Left kidney (tissue), 8 donors: ENCODE measurements at places on chromosomes 3 and 15. TPM values are rescaled to one million over a fixed set of nuclear protein-coding genes. Genes with fewer than 3 reads are reported as not detected.
A peak's percentile ranks its signal among the peaks of the same experiment; 100 is the strongest.

- DNase-seq: no peak
Observed at GRCh38 chr15:57367556-57367955, 8.7 kb upstream of the CGNL1 start.

Gene C3orf85
- 17.9 TPM for polyA plus RNA-seq

GRCh38 chr15:87477737-87478686, 778.5 kb downstream of the NTRK3 start:
- DNase-seq: peak; percentile 75

Gene ARGFX
- not detected for polyA plus RNA-seq

DNA sequence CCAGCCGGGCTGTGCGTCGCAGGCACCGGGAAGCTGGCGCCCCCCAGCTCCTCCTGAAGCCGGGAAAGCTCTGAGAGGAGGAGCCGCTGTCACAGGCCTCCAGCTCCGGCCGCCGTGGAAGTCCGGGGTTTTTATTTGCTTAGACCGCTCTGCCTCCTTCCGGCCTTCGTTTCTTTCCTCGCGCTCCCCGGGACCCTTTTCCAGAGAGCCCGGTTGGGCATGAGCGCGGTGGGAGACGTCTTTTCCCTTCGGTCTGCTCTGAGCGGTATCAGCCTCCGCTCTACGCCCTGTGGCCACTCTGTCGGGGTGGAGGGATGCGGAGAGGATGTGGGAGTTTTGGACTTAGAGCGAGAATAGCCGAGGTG, 559 bp downstream of the SENP5 start:
- DNase-seq: peak; percentile 12

Gene PLXNB1
- 222 TPM for polyA plus RNA-seq

DNA sequence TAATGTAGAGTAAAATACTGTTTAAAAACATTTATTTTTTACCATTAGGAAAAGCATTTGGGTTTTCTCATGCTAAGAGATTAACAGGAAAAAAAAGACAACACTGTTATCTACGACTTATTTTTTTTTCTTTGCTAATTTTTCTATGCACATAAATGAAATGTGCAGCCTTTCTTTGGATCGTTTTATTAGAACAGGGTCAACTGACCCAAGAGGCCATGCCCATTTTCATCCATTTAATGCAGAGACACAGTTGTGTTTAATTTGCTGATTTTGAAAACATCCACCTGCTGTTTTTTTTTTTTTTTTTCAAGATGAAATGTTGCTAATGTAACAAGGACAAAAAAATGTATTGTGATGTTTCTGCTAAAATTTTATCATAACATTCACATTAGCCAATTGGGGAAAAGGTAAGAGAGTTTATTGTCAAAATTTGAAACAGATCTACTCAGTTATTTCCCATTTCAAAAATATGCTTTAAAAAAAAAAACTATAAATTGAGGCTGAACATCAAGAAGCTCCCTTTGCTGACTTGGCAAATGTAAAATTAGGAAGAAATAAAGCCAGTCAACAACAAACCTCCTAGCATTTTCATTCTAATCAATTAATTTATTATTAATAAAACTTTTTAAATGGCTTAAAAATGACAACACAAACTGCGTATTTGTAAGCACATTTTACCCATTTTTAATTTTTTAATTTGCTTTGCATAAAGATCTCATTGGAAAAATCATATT, 485.2 kb downstream of the ROBO2 start:
- no peak for DNase-seq

DNA sequence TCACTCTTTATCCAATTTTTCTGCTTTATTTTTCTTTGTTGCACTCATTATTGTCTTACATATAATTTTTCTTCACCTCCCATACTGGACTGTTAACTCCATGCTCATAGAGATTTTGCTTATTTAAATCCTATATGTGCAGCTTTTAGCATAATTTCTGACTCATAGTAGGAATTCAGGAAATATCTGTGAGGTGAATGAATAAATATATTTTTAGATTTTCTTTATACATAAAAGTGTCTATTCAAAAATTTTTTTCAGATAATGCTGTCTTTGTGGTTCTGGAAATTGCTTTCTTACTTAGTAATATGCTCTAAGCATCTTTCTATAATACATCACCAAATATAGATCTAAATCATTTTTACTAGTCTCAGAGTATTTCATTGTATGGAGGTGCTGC, 191.8 kb upstream of the SUCLG2 start:
- no peak for DNase-seq

GRCh38 chr15:98785431-98785806, 137.1 kb downstream of the IGF1R start:
- no peak for DNase-seq

DNA sequence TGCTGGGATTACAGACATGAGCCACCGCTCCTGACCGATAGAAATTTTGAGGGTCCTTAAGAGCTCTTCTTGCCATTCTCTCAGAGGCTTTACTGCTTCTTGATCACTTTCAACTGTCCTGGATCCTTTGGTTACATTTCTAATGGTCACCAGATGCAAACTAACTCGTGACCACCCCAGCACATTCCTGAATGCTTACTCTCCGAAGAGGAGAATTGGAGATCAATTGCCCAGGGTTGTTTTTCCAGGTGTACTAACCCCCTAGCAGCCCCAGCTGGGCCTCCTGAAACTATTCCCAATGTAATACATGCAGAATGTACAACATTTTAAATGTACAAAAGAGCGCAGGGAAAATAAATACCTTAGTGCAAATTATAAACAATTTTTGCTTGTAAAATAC, 65.1 kb upstream of the TBL1XR1 start:
- no peak for DNase-seq

Gene CPB1
- polyA plus RNA-seq: 0.90 TPM

- DNase-seq: no peak
Observed at GRCh38 chr15:40650479-40650878, 44.5 kb upstream of the RAD51 start.

DNA sequence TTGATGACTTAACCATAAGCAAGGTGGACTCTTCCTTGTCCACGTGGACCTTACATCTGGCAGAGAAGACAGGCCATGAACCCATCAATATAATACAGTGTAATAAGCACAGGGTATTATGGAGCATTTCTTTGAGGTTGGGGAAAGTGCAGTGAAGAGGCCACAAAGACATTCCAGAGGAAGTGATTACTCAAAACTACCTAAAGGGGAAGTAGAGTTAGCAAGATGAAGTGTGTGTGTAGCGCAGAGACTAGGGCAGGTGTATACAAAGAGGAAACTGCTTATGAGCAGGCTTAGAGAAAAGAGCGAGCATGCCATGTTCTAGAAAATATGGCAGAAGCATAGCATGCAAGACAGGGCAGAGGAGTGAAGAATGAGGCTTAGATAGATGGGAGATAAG, 17.9 kb downstream of the CP start:
- DNase-seq: no peak

Gene CYP1A2
- polyA plus RNA-seq: 0.18 TPM

DNA sequence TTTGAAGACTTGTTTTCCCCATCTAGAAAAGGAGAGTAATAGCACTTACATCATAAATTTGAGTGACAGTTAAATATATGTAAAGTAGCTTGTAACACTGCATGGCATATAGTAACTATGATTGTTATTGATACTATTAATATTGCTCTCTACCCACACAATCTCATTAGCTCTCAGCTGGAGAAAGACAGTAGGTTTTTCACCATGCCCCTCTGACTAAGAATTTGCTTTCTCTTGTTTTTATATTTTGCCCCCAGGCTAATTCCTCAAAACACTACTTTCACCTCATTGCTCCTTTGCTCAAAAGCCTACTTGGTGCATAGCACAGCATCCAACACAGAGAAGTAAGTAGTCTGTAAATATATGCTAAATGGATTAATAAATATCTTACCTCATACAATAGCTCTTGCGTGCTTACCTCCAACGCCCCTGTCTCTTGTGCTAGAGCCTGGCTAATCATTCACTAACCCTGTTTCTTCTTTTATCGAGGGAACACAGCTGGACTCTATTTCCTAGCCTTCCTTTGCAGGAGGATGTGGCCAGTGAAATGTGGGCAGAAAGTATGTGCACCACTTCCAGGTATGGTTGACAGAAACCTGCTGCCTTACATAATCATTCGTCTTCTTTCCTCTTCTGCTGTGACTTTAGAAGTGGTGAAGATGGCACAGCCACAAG, 190.0 kb downstream of the PLCH1 start:
- DNase-seq: no peak

- no peak for DNase-seq
Observed at GRCh38 chr3:71210257-71211007, 373.1 kb downstream of the FOXP1 start.

Gene CCR9
- polyA plus RNA-seq: 0.05 TPM

- DNase-seq: no peak
Observed at GRCh38 chr15:85274315-85275050, 105.9 kb upstream of the AKAP13 start.

Gene RETNLB
- polyA plus RNA-seq: not detected

DNA sequence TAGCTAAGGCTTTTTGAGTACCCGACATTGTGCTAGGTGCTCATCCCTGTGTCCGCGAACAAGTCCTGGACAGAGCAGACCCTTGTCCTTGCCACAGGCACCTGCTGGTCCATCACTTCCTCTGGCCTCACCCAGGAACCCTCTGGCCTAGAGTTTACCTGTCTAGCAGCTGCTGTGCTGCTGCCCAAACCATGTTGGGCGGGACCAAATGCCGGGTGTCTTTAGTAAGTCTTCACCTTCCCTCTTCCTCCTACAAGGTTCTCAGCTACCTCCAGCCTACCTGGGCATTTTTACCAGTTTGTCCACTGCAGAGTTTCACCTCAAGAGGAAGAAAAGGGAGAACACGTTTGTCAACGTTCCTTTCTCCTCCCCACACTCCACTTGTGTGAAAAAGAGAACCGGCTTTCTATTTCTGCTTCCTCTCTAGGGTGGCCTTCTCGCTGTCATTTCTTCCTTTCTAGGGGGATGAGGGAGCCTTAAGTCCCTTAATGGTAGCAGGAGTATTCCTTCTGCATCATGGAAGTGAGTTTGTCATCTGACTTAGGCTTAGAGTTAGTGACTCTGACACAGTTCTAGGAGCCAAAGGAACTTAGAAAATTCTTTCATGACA, 80.4 kb upstream of the GCNT3 start:
- no peak for DNase-seq

DNA sequence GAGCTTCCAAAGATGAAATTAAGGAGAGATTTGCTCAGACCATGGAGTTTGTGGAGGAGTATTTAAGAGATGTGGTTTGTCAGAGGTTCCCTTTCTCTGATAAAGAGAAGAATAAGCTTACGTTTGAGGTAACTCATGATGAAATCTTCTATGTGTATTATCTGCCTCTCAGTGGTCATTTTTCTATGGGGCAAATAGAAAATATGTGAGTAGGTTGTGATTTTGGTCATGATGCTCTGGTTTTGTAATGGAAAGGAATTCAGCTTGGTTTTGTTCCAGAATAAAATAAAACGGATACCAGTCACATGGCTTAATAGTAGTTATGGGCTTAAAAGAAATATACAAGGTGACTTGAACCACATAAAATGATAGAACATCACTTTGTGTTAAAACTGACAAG, 181.1 kb downstream of the ITPR1 start:
- DNase-seq: no peak

Gene PLS1
- polyA plus RNA-seq: 28.9 TPM

Gene REC114
- not detected for polyA plus RNA-seq

Gene FBN1
- polyA plus RNA-seq: 98.2 TPM

- DNase-seq: no peak
Observed at GRCh38 chr3:29335943-29336342, 55.1 kb downstream of the RBMS3 start.

DNA sequence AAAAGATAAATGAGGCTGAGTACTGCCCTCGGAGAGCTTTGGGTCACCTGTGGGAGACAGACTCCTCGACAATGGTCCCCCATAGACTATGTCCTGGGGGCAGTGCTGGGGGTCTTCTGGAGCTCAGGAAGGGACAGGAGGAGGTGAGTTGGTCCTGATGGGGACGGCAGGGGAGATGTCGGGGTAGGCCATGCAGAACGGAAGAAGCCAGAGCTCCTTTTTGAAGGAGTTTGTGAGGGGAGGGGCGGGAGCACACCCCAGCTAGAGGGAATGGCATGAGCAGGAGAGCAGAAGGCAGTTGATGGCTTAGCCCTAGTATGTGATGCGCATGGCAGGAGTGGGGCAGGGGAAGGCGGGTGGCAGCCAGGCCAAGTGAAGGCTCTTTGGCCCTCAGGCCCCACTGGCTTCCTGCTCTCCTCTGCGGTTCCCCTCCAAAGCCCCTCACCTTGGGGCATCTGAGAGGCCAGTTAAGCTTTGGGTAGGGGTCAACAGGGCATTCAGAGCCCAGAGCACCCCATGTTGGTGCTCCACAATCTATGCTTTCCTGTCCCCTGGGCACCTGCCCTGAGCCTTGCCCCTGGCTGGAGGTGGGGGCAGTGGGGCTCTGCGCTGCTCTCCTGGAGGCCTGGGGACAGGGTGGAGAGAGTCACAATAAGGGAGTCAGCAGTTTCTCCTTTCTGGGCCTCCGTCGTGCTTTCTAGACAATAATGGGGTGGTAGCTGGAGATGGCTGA, 179.3 kb downstream of the SMAD6 start:
- no peak for DNase-seq

Gene SLC51B
- polyA plus RNA-seq: 8.3 TPM

DNA sequence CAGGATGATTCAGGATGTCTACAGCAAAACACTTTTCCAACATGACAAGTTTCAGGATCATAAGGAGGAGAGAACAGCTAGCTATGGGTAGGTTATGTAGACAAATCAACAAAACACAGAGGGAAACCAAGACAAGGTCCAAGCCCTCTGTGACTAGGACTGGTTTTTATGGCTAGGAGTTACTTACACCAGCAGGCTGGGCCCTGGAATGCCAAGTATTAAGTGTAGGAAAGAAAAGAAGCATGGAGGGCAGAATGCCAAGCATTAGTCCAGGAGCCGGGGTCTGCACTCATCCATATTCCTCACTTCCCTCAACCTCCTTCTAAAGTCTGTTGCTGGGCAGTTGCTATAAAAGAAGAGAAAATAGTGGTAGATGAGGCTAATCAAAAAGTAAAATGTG, 35.3 kb upstream of the PPP2R3A start:
- DNase-seq: no peak

GRCh38 chr3:178436773-178437172, 99.5 kb upstream of the KCNMB2 start:
- DNase-seq: no peak

- no peak for DNase-seq
Observed at GRCh38 chr15:100891307-100892012, 11.8 kb downstream of the ALDH1A3 start.

DNA sequence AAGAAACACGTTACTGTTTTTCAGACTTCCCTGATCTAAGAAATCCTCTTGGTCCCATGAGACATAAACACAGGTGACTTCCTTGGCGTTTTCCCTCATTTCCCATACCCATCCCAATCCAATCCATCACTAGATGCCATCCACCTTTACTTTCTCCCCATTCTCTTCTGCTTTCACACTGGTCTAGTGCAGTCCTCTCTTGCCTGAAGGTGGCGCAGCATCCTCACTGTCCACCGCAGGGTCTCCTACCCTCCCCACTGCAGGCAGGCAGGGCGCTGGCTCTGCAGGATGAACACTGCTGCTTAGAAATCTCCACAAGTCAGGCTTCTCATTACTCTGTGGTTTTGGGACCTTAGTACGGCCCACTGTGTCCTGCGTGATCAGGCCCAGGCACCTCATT, 58.2 kb downstream of the RAB7A start:
- DNase-seq: no peak

- no peak for DNase-seq
Observed at GRCh38 chr3:175495331-175495730, 636.2 kb downstream of the NAALADL2 start.

GRCh38 chr3:43207628-43208085, 78.7 kb upstream of the SNRK start:
- peak; percentile 18 for DNase-seq
